ENCODE measurements at places on chromosomes 2 and 18. TPM values are rescaled to one million over a fixed set of nuclear protein-coding genes. Genes with fewer than 3 reads are reported as not detected.

APCDD1 gene
- 31.3 TPM for total RNA-seq

NOL4 gene
- total RNA-seq: 2.3 TPM

TMEM17 gene
- total RNA-seq: 2.3 TPM

CDC42EP3 gene
- 5.3 TPM for total RNA-seq

APLF gene
- 3.9 TPM for total RNA-seq

CCDC88A gene
- 50.4 TPM for total RNA-seq

CCDC148 gene
- 0.78 TPM for total RNA-seq

CYP26B1 gene
- 0.52 TPM for total RNA-seq

DNA sequence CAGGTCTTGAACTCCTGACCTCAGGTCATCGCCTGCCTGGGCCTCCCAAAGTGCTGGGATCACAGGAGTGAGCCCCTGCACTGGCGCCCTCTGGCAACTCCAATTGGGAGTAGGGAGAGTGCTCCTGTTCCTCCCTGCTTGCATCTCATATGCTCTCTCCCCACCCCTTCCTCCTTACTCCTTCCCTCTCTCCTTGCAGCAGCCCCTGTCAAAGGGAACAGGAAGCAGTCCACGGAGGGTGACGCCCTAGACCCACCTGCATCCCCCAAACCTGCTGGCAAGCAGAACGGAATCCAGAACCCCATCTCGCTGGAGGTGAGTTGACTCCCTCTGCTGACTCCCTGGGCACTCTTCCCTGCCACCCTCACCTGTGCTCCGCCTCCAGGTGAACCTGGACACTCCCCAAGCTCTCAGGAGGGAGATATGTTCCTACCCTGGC lies 10.7 kb downstream of the ARID5A start:
- no peaks in the 10 kb centered on the region for H3K36me3 ChIP-seq
- no peak for DNase-seq
- peaks cover 12% of the 10 kb centered on the region for H3K4me1 ChIP-seq
- no peaks in the 10 kb centered on the region for H3K27me3 ChIP-seq
- no peak overlapping the region for H3K4me3 ChIP-seq

GRCh38 chr2:118911166-118911856 lies 30.7 kb upstream of the MARCO start:
- H3K36me3 ChIP-seq: no peaks in the 10 kb centered on the region
- DNase-seq: no peak
- H3K27me3 ChIP-seq: no peaks in the 10 kb centered on the region
- H3K27ac ChIP-seq: no peak overlapping the region
- no peak overlapping the region for H3K4me3 ChIP-seq
- H3K4me1 ChIP-seq: no peaks in the 10 kb centered on the region

GRCh38 chr2:595831-596592 lies 81.2 kb downstream of the TMEM18 start:
- H3K27ac ChIP-seq: no peak overlapping the region
- no peaks in the 10 kb centered on the region for H3K36me3 ChIP-seq

DNA sequence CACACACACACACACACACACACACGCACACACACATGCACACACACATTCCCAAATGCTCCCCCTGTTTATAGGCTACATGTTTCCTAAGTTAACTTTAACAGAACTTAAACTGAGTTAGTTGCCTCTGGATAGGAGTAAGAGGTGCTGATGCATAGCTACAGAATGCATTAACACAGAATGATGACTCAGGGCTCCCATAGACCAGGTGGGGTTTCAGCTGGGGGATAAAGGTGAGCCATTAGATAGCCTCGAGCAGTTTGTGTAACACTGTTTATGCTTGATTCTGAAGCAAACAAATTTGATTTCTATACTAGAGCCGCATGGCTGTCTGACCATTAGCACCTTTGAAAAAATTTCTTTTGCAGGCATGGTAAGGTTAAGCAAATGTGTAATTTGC lies 741.0 kb downstream of the PLCL1 start:
- no peak overlapping the region for H3K27ac ChIP-seq
- H3K4me3 ChIP-seq: no peak overlapping the region
- no peaks in the 10 kb centered on the region for H3K4me1 ChIP-seq
- H3K27me3 ChIP-seq: no peaks in the 10 kb centered on the region
- DNase-seq: no peak

DNA sequence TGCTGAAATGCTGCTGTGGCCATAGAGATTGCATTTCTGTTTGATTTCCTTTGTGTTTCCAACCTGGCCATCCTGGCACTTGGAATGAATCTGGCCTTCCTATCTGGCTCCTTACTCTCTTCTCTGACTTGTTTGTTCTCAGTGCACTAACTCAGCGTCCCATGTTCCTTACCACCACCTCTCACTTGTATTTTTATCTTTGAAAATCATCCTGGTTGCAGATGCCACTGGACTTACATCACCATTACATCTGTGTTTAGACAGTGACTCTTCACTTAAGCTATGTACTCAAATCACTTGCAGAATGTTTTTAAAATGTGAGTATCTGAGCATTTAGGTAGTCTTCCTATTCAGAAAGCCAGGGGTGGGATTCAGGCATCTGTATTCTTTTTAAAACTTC lies 239.5 kb downstream of the WDR7 start:
- DNase-seq: no peak
- H3K27ac ChIP-seq: no peak overlapping the region
- no peaks in the 10 kb centered on the region for H3K27me3 ChIP-seq
- no peaks in the 10 kb centered on the region for H3K36me3 ChIP-seq

DNA sequence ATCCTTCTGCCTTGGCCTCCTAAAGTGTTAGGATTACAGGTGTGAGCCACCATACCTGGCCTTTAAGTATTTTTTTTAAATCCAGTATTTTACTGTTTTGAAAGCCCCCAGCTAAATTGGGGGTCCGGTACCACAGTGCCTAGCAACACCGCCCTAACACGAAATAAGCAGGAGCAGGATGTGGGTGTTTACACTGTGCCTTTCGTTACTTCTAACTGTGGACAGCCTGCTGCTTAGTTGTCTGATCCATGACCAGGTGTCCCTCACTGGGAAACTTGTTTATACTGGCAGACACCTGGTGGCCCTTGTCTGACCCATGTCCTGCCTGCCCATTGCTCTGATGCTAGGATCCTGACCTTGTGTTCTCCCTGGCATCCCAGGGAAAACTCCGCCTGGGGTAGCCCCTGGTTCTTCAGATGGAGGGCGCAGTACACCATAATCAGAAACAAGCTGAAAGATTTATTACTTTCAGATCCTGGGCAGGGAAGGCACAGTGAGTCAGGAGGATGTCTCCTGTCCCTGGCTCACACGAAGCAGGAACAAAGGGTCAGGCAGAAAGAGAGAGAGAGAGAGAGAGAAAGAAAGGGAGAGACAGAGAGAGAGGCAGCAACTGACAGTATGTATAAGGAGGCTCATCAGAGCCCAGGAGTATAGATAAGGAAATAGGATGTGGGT lies 55.7 kb downstream of the NCAPH start:
- H3K4me1 ChIP-seq: no peaks in the 10 kb centered on the region
- DNase-seq: no peak
- no peaks in the 10 kb centered on the region for H3K36me3 ChIP-seq
- H3K27ac ChIP-seq: no peak overlapping the region
- no peaks in the 10 kb centered on the region for H3K27me3 ChIP-seq

DNA sequence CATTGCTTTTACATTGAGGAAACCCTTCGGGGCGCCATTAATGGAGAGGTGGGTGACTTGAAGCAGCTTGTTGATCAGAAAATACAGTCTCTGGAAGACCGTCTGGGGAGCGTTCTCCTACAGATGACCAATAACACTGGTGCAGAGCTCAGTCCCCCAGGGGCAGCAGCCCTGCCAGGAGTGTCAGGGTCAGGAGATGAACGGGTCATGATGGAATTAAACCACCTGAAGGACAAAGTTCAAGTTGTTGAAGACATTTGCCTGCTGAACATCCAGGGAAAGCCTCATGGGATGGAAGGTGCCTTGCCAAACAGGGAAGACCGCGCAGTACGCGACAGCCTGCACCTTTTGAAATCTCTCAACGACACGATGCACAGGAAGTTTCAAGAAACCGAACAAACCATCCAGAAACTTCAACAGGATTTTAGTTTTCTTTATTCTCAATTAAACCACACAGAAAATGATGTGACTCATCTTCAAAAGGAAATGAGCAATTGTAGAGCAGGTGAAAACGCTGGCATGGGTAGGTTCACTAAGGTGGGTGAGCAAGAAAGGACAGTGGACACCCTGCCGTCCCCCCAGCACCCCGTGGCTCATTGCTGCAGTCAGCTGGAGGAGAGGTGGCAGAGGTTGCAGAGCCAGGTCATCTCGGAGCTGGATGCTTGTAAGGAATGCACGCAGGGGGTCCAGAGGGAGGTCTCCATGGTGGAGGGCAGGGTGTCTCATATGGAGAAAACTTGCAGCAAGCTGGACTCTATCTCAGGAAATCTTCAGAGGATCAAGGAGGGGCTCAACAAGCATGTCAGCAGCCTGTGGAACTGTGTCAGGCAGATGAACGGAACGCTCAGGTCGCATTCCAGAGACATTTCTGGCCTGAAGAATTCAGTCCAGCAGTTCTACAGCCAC lies 45.0 kb downstream of the EMILIN2 start:
- H3K36me3 ChIP-seq: no peaks in the 10 kb centered on the region
- no peaks in the 10 kb centered on the region for H3K27me3 ChIP-seq
- H3K4me1 ChIP-seq: no peaks in the 10 kb centered on the region
- no peak for DNase-seq
- H3K4me3 ChIP-seq: no peak overlapping the region

- no peak overlapping the region for H3K27ac ChIP-seq
- peaks cover 35% of the 10 kb centered on the region for H3K4me1 ChIP-seq
- peak; percentile 4 for DNase-seq
- no peaks in the 10 kb centered on the region for H3K36me3 ChIP-seq
- H3K4me3 ChIP-seq: no peak overlapping the region
- no peaks in the 10 kb centered on the region for H3K27me3 ChIP-seq
Measured at GRCh38 chr2:217976301-217976700, 26.5 kb downstream of the TNS1 start.

DNA sequence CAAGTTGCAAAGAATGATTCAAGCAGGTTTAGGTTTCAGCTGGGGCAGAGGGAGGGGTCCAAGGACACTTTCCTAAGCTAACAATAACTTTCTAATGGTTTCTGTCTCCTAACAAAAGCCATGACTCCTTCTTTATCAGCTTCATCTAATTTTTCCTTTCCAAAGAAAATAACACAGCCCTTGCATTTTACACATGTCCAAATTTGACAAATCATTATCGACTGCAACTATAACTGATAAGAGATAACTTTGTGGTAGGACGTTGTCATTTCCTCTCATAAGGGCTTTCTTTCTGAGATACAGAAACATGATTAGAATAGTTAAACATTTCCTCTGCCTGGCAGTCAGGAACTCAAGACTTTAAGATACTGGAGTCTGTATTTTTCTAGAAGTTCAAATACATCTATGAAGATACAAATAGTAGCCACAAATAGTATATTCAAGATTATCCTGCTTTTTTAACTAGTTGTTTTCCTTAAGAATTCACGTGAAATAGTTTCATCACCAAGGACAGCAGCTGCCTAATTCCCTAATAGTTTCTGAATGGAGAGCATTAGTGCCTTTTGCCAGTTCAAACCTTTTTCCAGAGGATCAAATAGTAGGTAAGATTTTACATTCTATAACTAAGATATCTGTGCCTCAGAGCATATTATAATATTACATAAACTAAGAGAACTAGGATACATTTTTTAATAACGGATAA lies 263.2 kb downstream of the EXOC6B start:
- DNase-seq: no peak
- peak overlapping the region; percentile 55 for H3K27ac ChIP-seq

DNA sequence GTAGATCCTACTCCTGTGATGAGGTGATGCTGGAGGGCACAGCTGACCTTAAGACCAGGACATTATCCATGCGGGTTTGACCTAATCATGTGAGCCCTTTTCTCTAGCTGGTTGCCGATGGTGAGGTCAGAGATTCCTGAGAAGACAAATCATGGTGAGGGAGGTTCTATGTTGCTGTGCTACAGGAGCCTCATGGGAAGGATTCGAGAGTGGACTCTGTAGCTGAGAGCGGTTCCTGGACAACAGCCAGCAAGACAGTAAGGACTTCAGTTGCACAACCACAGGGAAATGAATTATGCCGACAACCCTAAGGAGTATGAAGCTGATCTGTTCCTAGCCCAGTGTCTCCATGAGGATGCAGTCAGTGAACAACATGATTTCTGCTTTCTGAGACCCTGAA lies 80.4 kb downstream of the EPB41L3 start:
- H3K27me3 ChIP-seq: no peaks in the 10 kb centered on the region
- no peaks in the 10 kb centered on the region for H3K4me1 ChIP-seq
- H3K4me3 ChIP-seq: no peak overlapping the region
- no peaks in the 10 kb centered on the region for H3K36me3 ChIP-seq

DNA sequence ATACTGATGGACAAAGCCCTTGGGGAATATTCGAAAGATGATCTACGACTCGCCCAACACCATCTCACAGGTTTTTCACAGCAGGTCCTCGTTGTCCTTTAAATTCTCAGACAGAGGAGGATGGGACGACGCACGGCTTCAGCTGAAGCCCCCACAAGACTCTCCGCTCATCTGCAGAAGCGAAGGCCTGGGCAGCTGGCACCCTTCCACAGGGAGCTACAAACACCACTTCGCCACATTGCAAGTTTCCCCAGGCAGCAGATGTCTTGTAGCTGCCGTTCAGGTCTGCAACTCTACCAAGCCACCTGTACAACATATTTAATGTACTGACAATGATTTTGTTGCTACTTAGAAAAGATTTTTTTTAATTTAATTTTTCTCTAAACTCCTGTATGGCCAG lies 642.9 kb downstream of the ZEB2 start:
- no peak overlapping the region for H3K27ac ChIP-seq
- no peak for DNase-seq
- H3K27me3 ChIP-seq: no peaks in the 10 kb centered on the region
- no peaks in the 10 kb centered on the region for H3K36me3 ChIP-seq
- no peak overlapping the region for H3K4me3 ChIP-seq
- no peaks in the 10 kb centered on the region for H3K4me1 ChIP-seq

- H3K36me3 ChIP-seq: no peaks in the 10 kb centered on the region
- no peaks in the 10 kb centered on the region for H3K4me1 ChIP-seq
- H3K27me3 ChIP-seq: no peaks in the 10 kb centered on the region
- H3K4me3 ChIP-seq: no peak overlapping the region
- H3K27ac ChIP-seq: no peak overlapping the region
- DNase-seq: no peak
Measured at GRCh38 chr18:52652391-52652790, 312.4 kb downstream of the DCC start.

- H3K36me3 ChIP-seq: no peaks in the 10 kb centered on the region
- peak overlapping the region; percentile 67 for H3K27ac ChIP-seq
- no peaks in the 10 kb centered on the region for H3K27me3 ChIP-seq
- no peak overlapping the region for H3K4me3 ChIP-seq
- H3K4me1 ChIP-seq: peaks cover 33% of the 10 kb centered on the region
- DNase-seq: peak; percentile 50
Measured at GRCh38 chr18:76619621-76620315, 124.7 kb upstream of the ZNF516 start.

DNA sequence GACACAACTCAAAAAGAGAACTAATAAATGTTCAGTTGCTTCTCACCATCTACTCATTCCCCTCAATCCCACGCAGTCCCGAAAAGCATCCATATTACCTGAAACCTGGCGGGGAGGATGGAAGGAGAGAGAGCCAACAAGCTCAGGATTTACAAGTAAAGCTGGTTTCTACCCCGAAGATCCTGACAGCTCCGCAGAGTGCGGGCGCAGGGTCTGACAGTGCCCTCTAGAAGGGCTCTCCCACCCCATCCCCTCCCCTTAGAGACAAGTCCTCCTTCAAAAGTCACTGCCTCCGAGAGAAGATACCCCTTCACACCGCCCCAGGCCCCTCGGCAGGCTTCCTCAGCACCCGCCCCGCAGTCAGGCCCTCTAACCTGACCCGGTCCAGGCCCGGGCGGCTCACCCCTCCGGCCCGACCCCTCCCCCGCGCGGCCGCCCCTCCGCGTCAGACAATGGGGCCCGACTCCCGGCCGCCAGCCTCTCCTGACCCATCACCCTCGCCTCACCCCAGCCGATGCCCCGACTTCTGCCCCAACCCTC lies 550 bp downstream of the RAB1A start:
- peak overlapping the region; percentile 74 for H3K4me3 ChIP-seq
- no peaks in the 10 kb centered on the region for H3K27me3 ChIP-seq
- H3K36me3 ChIP-seq: no peaks in the 10 kb centered on the region
- peak overlapping the region; percentile 100 for H3K27ac ChIP-seq
- peaks cover 47% of the 10 kb centered on the region for H3K4me1 ChIP-seq
- DNase-seq: peak; percentile 65
